Activated T-helper 1 cell treated with anti-CD3 and anti-CD28 coated beads, Interleukin-12 subunit alpha, Interleukin-12 subunit beta, Interleukin-2, Interleukin-4 antibody, amounts not matched to agents 30 ng/mL and 10 ng/mL and 1 ng/mL, durations not matched to agents 14 hours and 24 hours and 36 hours (primary cell): ENCODE measurements at places on chromosomes 1 and 21.

GRCh38 chr1:53320646-53321045 is 7.2 kb downstream of the LRP8 start:
- no peak for DNase-seq

- no peak for DNase-seq
These were observed 95.1 kb upstream of the TSPAN2 start for GRCh38 chr1:115184260-115184950.

DNA sequence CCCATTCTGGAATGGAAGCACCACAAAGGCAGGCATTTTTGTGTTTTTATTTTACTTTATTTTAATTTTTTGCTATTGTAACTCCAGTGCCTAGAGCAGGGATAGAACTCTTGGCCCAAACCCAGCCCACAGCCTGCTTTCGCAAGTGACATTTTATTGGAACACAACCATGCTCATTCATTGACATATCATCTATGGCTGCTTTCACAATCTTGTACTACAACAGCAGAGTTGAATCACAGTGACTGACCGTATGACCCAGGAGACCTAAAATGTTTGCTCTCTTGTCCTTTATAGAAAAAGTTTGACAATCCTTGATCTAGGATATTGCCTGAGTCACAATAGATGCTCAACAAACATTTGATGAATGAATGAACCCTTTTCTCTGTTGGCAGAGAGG is 83.9 kb upstream of the ATP1A1 start:
- DNase-seq = no peak

- no peak for DNase-seq
These were observed 2.0 kb downstream of the CR1 start for GRCh38 chr1:207497941-207498340.

GRCh38 chr1:59635097-59635496 is 179.7 kb upstream of the HOOK1 start:
- DNase-seq = no peak

DNA sequence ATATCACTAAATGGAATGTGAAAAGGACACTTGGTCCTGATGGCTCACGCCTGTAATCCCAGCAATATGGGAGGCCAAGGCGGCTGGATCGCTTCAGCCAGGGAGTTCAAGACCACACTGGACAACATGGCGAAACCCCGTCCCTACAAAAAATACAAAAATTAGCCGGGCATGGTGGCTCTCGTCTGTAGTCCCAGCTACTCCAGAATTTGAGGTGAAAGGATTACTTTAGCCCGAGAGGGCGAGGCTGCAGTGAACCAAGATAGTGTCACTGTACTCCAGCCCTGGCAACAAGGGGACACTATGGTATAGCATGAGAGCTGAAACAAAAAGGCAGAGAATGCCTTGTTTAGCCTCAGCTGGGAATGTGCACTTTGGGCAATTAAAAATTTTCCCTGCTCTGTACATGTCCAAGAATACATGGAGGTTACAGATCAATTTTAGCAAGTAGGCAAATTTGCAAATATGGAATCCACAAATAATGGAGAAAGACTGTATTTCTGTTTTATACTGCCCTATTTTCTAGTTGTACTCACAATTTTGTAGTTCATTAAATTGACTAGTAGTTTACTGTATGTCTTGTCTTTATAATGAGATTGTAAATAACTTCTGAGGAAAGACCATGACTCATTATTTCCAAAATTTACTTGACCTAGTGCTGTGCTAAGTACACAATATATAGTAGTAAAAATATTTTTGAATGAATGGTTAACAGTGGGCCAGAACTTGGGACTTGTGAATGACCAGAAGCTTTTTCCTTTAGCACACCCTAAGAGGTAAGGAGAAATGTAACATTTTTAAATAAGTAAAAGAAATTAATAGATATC is 2.0 kb upstream of the ANGEL2 start:
- DNase-seq = no peak

GRCh38 chr1:43448955-43449707 is 4.6 kb downstream of the HYI start:
- DNase-seq = no peak

DNA sequence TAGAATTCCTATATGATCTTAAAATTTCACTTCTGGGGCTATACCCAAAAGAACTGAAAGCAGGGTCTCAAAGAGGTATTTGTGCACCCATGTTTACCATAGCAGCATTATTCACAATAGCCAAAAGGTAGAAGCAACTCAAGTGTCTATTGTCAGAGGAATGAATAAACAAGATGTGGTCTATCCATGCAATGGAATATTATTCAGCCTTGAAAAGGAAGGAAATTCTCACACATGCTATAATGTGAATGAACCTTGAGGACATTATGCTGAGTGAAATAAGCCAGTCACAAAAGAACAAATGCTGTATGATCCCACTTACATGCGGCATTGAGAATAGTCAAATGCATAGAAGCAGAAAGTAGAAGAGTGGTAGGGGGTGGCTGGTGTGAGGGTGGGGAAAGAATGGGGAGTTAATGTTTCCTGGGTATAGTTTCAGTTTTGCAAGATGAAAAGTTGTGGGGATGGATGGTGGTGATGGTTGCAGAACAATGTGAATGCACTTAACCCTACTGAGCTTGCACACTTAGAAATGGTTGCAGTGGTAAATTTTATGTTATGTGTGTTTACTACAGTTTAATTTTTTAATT is 122.4 kb downstream of the TOMM20 start:
- DNase-seq = peak; percentile 37

DNA sequence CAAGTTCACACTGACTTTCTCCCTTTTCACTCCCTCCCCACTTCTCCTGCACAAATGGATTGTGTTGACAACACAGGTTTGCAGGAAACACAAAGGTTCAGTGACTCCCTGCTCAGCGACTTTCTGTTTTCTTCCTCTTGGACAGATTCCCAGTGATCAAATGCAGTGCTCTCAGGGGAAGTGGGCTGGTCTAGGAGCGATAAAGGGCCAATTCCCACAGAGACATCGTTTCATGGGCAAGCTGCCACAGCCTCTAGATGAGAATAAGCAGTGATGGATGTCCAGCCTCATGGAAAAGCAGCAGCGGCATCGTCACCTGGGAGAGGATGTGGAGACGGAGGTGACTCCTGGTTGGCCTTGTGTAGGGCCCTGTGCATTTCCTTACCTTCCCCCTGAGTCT is 30.6 kb downstream of the FYB2 start:
- no peak for DNase-seq

DNA sequence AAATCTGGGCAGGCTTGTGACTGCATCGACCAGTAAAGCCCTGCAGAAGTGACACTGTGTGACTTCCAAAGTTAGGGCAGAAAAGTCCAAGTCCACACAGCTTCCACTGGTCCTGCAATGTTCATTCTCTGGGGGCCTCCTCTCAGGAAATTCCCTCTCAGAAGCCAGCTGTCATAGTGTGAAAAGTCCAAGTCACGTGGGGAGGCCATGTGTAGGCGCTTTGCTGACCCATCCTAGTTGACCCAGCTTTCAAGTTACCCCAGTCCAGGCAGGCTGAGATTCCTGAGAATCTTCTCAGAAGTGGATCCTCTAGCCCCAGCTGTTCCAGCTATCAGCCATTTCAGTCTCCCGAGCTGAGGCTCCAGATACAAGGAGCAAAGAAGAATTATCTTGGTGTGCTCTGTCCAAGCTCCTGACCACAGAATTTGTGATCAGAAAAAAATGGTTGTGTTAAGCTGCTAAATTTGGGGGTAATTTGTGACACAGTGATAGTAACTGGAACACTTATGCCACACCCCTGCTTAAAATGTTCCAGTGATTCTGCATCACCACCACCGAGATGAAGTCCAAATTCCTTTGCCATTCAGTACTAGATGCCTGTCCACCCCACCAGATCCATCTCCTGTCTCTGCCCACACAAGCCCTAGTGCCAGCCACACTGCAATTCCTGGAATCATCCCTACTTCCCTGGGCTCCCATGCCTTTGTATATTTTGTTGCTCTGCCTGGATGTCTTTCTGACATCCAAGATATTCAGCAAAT is 2.5 kb upstream of the STUM start:
- DNase-seq = no peak

GRCh38 chr1:197481101-197481500 is 213.0 kb downstream of the CRB1 start:
- DNase-seq = peak; percentile 14

GRCh38 chr1:52098139-52098871 is 42.2 kb downstream of the BTF3L4 start:
- DNase-seq = no peak

DNA sequence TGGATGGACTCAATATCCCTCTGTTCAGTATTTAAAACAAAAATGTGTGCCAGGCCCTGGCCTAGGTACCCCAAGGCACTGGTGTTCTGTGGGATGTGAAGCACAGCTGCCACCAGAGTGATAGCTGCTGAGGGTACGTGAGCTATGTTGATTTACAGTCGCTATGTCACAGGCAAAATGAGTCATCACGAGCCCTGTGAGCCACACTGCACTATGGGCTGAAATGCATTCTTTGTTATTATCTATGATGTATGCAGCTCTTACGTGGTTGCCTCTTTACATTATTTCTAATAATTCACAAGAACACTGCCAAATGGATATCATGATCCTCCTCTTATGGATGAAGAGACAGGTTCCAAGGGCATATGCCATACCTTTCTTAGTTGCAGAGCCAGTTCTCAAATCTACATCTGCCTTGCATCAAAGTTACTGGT is 2.1 kb downstream of the TEX38 start:
- DNase-seq = no peak
